ENCODE measurements at places on chromosomes 5 and 9.

DNA sequence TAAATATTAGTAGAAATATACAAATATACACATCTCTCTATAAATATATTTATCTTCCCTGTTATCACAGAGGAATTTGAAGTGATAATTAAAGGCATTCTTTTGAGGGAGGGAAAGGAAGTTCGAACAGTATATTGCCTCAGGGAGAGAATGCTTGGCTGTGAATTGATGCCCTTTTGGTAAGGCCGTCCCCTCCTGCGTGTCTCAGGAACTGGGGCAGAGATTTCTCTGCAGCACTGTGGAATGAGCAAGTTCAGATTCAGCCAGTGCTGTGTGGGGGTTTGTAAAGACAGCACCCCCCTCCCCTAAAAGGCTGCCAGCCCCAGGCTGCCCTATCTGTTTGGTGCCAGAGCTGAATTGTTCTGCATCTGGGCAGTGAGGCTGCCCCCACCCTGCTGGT lies 42.0 kb downstream of the UBE2QL1 start:
- no peak for DNase-seq

DNA sequence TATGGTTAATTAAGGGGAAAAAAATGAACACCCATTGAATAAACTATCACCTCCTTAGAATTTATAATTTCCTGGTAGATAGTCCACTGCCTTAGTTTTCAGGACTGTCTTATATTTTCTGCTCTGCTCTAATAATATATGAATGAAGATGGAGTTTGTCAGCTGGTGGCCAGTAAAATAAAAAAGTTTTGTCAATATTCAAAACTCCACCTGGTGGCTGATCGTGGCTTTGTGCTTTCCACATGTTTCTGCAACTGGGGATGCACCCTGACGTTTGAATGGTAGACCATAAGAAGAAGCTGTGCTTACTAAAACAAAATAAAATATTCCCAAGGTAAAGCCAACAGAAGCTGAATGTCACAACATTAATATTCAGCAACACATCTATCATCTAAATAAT lies 286.6 kb upstream of the IZUMO3 start:
- no peak for DNase-seq

- DNase-seq, result no peak
Observed at GRCh38 chr9:131277287-131277909, 1.1 kb upstream of the FAM78A start.

GRCh38 chr5:60959156-60959555 lies 14.2 kb downstream of the NDUFAF2 start:
- no peak for DNase-seq

- DNase-seq, result no peak
Observed at GRCh38 chr5:147855774-147856069, 22.8 kb upstream of the SCGB3A2 start.

DNA sequence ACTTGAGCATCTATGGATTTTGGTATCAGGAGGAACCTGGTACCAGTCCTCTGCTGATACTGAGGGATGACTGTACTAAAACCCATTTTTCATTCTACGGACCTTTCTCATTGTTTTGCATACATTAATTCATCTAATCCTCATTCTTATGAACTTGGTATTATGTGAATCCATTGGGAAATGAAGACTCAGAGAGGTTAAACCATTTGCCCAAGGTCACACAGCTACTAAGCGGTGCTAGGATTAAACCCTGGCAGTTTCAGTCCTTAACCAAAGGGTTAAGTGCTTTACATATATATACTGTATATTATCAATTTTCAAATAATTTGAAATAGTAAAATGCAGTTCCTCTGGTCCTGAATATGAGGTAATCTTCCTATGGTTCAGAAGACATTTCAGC lies 3.8 kb downstream of the CAMLG start:
- DNase-seq, result no peak

DNA sequence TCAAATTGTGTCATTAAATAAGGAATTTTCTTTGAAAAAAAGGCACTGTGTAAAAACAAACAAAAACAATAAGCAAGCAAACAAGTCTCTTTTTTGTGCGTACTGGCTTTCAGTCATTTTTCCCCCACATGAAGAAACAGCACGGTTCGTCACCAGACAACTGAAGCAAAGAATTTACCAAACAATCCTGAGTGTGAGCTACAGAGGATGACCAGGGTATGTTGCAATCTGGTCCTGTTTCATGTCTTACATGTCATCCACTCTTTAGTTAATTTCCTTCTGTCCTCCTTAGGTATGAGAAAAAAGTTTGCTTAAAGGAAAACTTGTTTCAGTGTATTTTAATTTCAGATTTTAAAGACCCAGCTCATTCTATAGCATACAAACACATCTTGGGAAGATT lies 1080.7 kb upstream of the NUDT12 start:
- DNase-seq, result no peak

DNA sequence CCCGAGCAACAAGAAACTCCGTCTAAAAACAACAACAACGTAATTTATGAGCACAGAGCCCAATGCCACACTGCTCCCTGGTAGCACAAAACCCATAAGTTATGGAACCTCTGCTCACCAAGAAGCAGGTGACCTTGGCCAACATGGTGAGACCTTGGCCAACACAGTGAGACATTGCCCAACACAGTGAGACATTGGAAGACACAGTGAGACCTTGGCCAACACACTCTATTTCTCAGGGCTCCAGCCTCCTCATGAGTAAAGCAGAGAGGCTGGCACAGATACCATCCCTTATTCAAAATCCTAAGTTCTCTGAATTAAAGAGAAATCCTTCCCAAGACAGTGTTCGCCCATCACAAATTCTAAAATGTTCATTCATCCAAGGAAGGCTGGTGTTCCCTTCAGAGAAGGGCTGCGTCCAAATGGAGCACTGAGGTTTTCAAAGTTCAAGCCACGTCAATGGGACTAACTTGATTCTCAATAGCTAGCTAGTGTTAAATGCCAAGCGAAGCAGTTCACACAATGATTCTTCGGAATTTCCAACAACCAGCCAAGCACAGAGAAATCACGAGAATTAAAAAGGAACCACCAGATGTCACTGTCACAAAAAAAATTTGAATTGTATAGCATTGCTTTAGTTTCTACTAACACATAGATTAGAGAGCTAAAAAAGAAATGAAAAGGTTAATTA lies 29.5 kb downstream of the TTC39B start:
- no peak for DNase-seq

DNA sequence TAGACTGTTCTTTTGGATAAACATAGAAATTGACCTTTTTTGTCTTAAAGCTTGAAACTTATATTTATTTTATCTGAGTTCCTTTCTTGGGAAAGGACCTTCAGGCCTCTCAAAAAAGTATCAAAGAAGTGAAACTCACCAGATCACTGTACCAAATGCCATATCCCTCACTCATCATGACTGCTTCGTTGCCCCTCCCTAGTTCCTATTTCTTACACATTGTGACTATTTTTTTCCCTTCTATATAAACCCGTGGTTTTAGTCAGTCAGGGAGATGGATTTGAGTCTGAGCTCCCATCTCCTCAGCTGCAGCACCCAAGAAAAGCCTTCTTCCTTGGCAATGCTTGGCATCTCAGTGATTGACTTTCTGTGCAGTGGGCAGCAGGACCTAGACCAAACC lies 129.4 kb downstream of the LPAR1 start:
- DNase-seq, result no peak

DNA sequence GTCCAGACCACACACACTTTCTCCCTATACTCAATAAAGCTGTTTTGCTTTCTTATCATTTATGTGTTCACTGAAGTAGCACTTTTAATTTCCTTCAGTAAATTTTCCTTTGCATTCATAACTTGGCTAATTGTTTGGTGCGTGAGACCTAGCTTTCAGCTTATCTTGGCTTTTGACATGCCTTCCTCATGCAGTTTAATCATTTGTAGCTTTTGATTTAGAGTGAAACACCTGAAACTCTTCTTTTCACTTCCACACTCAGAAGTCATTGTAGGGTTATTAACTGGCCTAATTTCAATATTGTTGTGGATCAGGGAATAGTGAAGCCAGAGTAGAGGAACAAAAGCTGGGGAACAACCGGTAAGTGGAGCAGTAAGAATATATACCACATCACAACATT lies 114.7 kb downstream of the ST8SIA4 start:
- DNase-seq, result no peak

DNA sequence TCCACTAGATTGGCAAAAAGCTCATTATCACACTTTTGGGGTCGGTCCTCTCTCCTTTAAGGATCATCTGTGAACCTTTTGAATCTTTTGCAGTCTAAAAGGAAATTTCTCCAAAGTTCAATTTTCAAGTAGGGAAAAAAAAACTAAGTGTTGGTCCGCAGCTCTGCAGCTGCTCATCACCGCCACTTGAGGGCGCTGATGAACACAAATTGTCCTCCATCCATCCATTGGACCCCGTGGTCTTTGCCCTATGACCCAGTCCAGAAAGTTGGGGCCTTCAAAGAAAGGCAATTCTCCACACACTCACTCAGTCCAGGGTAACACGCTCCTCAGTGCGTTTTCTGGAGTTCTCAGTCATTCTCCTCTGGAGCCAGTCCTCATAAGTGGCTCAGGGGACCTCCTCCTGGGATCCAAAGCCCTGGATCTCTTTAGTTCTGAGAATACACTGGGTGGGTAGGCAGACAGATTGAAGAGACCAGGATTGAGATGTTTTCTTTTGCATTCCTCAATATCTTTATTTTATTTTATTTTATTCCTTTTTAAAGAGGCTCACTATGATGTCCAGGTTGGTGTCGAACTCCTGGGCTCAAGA lies 63.6 kb upstream of the SLC28A3 start:
- DNase-seq, result no peak

DNA sequence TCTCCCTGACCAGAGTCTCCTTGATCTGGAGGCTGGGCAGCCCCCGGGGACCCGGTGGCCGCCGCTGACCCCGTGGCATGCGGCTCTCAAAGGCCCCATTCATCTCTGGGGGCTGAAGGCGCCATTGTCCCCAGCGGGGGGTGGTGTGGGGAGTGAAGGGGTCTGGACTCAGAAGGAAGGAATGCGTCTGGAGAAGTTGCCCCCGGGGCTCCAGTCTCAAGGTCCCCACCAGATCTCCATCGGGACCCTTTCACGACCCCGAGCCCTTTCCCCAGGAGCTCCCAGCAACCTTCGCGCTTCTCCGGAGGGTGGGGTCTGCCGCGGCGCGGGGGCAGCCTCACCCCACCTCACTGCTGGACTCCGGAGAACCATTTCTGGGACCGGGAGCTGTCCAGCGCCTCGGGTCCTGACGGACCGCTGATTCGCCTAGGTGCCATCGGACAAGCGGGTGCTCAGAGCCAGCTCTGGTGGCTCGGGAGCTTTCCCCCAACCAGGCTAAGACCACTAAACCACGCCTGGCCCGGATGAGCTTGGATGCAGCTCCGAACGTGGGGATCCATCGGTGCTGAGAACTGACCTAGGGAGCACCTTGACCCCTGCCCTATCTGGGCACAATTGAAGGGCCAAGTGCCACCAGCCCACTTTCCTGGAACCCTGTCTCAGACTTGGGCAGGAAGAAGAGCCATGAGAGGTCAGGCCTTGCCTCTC lies 5.1 kb upstream of the PCDH1 start:
- no peak for DNase-seq

GRCh38 chr5:176747670-176748072 lies 62.7 kb upstream of the UNC5A start:
- no peak for DNase-seq

DNA sequence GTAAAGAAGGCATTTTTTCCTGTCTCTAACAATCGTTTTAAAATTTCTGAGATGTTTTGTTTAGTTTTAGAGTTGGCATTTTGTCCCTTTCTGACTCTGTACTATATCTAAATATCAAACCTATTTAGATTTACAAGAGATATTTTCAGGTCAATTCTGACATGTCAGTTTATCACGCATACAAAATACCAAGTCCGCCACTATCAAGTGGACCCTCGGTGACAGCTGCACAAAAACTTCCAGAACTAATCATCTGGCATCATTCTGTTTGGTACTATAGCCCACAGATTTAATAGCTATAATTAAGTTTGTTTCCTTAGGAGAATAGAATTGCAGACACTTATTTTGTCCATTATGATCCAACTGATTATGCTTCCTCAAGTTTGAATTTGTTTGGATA lies 1278.2 kb downstream of the CDH12 start:
- no peak for DNase-seq

DNA sequence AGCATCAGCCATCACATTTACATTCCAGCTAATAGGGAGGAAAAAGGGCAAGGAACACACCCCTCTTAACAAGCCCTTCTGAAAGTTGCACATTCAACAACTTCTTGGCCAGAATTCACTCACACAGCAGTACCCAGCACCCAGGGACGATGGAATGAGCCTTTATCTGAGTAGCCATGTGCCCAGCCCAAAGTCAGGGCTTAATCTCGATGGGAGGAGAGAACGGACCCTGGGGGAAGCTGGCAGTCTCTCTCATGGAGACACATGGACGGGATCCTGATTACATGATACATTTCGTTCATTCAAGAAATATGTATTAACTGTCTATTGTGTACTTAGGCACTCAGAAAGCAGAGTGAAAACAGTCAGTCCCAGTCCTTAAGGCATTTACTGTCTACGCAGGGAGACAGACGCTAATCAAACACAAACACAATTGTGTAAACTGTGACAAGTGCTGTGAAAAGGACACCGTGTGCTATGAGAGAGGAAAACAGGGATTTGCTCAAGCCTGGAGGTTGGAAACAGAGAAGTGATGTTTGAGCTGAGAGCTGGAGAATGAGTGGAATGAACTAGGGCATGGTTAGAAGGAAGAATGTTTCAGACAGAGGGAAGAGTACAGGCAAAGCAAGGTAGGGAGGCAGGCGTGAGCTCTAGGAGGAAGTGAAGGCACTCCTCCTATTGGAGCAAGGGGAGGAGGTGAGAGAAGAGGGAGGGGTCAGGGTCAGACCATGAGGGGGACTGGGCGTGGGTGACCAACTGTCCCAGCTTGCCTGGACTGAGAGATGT lies 7.4 kb downstream of the OTULINL start:
- DNase-seq, result no peak

- DNase-seq, result no peak
Observed at GRCh38 chr5:37355161-37355560, 15.7 kb downstream of the NUP155 start.

- DNase-seq, result no peak
Observed at GRCh38 chr5:16437977-16438376, 27.6 kb downstream of the ZNF622 start.

DNA sequence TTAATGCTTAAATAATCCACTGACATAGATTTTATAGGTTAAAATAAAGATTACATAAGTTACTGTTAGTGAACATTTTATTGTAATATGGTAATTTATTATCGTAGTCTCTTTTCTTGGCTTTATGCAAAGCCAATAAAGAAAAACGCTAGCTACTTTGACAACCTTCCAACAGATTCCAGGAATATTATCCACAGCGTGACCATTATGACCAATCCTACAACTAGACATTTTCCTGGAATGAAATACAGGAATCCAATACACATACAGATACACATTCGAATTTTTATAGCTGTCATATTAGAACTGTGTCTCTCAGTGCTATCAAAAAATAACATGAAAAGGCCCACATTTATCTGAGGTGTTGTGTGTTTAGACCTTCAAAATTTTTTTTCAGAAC lies 13.1 kb downstream of the RPS23 start:
- DNase-seq, result no peak

GRCh38 chr5:137516251-137516797 lies 17.2 kb upstream of the SPOCK1 start:
- DNase-seq, result no peak

GRCh38 chr5:140175367-140176030 lies 511 bp downstream of the CYSTM1 start:
- DNase-seq, result peak; percentile 45

- DNase-seq, result no peak
Observed at GRCh38 chr5:119275601-119276173, 80.1 kb upstream of the TNFAIP8 start.

- no peak for DNase-seq
Observed at GRCh38 chr5:174572591-174572990, 151.8 kb upstream of the MSX2 start.

- no peak for DNase-seq
Observed at GRCh38 chr5:148523139-148523538, 131.2 kb downstream of the HTR4 start.

GRCh38 chr5:17896605-17897004 lies 262.3 kb downstream of the TAF11L14 start:
- DNase-seq, result no peak
